ENCODE measurements at places on chromosomes 16 and 17.

GRCh38 chr17:40726919-40727318 is 23.4 kb upstream of the KRT24 start:
- peak; percentile 0 for DNase-seq

GRCh38 chr17:9772658-9773057 is 18.7 kb downstream of the DHRS7C start:
- DNase-seq = no peak

DNA sequence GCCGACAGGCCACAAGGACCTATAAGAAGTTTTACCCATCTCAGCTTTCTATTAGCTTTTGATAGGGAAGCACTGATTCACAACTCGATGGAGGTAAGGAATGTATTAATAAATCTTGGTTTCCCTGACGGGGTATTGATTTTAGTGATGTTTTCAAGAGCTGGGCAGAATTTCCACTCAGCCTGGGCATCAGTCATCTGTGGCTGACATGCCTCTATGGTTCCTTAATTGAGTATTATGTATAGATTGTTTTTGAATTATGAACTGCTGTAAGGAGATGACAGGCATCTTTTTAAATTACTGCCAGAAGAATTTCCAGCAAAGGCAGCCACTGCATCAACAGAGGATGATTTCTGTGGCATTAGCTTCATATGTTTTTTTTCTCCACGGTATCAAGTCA is 128.6 kb downstream of the CPPED1 start:
- no peak for DNase-seq

DNA sequence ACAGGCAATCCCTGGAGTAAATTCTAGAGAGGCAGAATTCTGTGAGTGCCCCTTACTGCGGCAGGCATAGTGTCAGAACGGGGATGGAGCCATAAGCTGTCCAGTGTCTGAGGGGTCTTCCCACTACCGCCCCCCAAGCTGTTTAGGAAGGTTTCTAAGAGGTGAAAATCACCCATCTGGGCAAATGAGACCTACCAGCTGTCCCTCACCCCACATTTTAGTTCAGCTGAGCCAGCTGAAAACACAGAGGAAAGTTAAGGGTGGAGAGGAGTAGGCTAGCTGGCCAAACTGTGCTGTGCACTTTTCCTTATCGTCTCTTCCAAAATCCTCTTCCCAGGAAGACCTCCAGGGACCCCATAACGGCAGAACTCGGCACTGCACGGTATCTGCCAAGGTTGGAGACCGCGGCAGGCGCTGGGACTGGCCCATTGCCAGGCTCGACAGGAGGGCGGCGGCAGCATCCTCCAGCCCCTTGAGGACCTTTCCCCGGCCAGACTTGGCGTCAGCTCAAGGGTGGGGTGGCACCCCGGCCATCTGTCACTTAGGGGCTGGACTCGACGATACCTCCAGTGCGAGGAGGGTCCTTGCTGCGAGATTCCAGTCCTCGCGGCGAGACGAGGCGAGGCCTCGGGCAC is 955 bp downstream of the ACLY start:
- no peak for DNase-seq

DNA sequence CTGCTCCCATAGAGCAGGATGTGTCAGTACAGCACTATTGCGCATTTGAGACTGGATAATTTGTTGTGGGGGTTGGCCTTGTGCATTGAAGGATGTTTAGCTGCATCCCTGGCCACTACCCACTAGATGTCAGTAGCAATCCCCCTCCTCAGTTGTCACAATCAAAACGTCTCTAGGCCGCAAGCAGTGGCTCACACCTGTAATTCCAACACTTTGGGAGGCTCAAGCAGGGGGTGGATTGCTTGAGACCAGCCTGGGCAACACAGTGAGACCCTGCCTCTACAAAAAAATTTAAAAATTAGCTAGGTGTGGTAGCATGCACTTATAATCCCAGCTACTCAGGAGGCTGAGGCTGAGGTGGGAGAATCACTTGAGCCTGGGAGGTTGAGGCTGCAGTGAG is 48.4 kb downstream of the CENPV start:
- DNase-seq = no peak

DNA sequence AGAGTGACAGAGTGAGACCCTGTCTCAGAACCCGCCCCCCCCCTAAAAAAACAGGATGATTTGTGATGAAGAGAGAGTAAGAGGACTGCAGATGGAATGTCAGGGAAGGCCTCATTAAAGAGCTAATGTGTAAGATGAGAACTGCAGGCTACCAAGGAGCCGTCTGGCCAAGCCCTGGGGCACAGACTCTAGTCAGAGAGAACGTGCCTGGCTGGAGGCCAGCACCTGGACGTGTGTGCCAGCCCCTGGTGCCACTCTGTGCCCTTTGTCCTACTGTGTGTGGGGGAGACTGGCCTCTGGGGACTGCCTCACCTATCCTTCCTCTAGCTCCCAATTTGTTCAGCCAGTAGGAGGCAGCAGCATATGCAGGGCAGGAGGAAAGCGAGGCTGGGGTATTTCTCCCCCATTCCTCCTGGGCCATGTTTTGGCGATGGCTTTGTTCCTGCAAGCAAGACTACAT is 37.1 kb downstream of the KNOP1 start:
- DNase-seq = no peak

DNA sequence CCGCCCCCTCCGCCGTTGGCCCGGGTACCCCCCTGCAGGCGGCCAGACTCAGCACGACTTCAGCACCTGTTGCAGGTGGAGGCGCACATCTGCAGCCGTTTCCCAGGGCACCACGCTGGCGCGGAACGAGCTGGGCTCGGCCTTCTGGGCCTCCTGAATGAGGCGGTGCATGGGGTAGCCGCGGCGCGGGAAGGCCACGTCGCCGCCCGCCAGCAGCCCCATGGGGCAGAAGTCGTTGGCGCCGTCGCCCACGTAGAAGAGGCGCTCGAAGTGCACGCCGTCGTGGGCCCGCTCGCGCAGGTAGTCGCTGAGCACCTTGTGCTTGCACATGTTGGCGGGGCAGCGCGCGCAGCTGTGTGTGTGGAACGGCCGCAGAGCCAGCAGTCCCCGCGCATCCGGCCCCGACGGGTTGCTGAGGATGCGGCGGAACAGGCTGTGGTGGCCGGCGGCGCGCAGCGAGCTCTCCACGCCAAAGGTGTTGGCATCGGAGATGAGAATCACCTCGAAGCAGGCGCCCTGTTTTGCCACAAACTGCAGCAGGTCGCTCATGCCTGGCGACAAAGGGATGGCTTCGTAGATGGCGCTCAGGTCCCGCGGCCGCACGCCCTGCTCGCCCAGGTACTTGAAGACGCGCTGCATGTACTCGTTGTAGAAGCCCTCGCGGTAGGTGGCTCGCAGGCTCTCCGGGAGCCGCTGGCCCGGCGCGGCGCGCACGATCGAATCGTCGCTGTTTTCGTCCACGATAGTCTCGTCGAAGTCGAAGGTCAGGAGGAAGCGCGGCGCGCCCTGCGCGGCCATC is 6.2 kb downstream of the PHOSPHO1 start:
- no peak for DNase-seq

DNA sequence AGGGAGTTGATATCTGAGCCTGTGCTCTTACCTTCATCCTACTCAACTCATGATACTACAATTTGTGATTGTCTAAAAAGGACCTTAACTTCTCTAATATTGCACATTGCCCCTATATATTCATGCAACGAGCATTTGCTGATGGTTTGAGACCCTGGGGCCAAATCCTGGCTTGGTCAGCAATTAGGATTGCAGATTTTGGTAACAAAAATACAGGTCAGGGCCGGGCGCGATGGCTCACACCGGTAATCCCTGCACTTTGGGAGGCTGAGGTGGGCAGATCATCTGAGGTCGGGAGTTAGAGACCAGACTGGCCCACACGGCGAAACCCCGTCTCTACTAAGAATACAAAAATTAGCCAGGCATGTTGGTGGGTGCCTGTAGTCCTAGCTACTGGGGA is 35.4 kb upstream of the HAPSTR1 start:
- no peak for DNase-seq

DNA sequence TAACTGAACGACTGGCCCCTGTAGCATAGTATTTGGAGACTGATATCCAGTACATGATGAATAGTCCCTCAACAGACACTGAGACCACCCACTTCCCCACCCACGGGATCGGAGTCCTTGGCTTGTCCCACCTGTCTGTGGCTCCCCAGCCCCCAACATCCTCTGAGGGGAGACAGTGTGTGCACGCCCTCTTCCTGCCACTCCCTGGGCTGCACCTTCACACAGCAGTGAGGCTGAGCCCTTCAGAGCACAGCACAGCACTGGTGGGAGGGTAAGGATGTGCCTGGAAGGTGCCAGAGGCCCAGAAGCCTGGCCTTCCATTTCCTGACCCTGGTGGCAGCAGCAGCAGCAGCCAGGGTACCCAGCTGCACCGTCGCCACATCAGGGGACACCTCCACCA is 11.0 kb downstream of the DNASE1 start:
- no peak for DNase-seq

DNA sequence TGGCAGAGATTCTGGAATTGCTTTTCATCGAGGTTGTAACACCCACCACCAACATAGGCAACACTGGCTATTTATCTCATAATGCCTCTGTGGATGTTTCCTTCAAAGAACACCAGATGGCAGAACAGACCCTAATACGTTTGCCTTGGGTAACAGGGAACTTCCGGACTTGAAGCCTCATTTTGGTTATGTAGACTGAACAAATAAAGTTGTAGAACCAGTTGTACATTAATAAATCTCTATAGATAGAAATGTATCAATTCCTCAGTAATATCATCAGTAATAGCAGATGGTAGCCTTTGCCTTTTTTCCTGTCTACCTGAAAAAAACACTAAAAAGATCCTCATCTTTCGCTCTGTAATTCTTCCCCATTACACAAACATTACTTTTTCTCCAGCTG is 25.9 kb upstream of the APOH start:
- DNase-seq = peak; percentile 2

- no peak for DNase-seq
Observed at GRCh38 chr17:50661348-50661747, 26.7 kb downstream of the ABCC3 start.

GRCh38 chr17:55833306-55833705 is 82.5 kb downstream of the PCTP start:
- no peak for DNase-seq

- DNase-seq = no peak
Observed at GRCh38 chr17:66414561-66415175, 112.3 kb downstream of the PRKCA start.

GRCh38 chr16:29986231-29986630 is 9.2 kb downstream of the HIRIP3 start:
- DNase-seq = no peak

- DNase-seq = no peak
Observed at GRCh38 chr17:76240461-76241203, at the start of gene RNF157. RNF157 (minus strand) TSS chr17:76240493; CDS start chr17:76240240, 253 bp downstream.

DNA sequence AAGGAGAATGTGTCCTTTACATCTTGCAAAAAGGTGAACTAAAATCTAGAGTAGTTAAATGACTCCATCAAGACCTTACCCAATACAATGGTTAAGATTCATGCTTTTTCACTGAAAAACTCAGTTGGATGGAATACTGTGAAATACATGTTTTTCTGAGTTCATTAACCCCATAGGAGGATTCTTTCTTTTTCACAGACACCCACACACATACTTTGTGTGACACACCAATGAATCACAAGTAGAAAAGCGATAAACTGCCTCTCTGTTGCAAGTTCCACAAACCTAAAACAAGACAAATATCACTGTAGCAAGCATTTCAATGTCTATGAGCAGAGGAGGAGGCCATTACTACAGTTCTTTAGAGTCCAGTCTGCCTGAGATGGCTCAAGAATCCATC is 258.8 kb upstream of the CDH5 start:
- no peak for DNase-seq

DNA sequence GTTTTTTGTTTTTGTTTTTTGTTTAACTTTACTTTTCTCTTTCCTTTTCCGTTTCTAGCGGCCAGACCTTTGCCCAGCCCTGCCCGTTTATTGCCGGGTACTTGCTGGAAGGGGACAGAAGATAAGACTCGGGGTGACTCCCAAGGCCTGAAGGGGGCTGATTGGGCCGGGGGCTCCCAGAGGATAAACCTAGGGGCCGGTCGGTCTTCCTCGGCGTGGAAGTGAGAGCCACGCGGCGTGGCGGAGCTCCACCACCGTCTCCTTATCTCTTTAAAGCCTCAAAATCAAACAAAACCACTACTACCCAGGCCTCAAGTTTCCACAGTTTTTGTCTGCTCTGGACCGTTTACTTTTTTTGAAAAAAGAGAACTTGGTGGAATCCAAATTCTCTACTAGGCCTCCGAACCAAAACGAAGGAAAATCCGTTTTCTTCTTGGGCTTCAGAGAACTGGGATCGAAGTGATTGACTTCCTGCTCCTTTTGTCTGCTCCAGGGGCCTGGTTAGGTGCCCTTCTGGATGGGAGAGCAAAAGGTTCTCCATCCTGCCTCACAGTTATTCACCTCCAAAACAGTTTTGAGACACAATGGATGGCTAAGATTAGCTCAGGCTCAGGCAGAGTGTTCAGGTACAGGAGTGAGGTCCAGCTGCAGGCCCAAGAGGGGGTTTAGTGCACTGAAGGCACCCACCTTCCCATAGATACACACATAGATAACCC is 8.5 kb upstream of the HOXB9 start:
- no peak for DNase-seq

DNA sequence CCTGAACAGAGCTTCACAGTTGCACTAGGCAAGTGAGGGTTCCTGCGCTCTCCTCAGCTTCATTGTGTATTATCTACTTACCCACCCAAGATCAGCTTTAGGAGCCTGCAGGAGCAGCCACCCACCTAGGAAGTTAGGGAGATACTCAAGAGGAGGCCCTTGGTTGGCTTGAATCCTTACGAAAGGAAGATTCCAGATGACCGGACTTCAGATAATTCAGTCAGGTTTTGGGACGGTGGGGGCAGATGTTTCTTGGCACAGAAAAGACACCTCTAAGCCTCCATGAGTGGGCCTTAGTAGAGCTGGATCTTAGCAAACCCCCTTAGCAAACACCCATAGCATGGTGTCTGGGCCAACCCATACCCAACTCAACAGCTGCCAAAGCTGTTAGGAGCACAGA is 2.4 kb upstream of the CBFB start:
- no peak for DNase-seq

GRCh38 chr17:77455111-77455890 is 314.5 kb downstream of the SEC14L1 start:
- DNase-seq = no peak

- DNase-seq = no peak
Observed at GRCh38 chr16:53893731-53894435, 189.9 kb downstream of the FTO start.

- DNase-seq = no peak
Observed at GRCh38 chr17:60094754-60095153, 16.0 kb upstream of the HEATR6 start.

DNA sequence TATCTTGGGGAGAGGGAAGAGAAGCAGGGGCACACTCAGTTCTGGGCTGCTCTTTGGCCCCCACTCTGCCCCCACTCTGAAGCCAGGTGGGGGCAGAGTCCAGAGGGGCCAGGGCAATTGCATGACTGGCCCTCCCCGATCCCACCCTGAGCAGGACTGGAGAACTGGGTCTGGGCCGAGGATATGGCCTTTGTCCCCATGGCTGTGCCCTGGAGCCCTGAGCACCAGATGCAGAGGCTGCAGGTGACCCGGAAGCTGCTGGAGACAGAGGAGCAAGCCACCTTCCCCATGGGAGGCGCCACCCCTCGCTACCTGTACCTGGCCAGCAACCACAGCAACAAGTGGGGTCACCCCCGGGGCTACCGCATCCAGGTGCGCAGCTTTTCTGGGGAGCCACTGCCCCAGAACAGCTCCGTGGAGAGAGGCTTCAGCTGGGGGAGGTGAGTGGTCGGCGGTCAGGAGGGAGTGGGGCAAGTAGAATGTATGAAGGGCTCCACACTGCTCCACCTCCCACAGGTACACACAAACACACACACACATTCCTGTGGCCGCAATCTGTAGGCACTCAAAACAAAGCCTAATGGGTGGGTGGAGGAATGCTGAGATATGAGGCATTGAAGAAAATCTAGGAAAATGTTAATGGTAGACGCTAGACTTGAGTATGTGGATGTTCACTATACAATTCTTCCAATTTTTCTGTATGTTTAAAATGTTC is 21.4 kb downstream of the AOC3 start:
- DNase-seq = no peak

- no peak for DNase-seq
Observed at GRCh38 chr16:79261481-79261940, 339.0 kb downstream of the MAF start.

Data from cerebellar nuclear complex (tissue), 1 donor.